SHP77 treated with DMSO at 0.1 percent for 48 hours (cell line): ENCODE measurements at places on chromosomes 6 and 20.

GRCh38 chr6:83055366-83055964 lies 10.2 kb downstream of the UBE3D start:
- DNase-seq = no peak

GRCh38 chr6:149271348-149272340 lies 45.9 kb upstream of the TAB2 start:
- DNase-seq = no peak

DNA sequence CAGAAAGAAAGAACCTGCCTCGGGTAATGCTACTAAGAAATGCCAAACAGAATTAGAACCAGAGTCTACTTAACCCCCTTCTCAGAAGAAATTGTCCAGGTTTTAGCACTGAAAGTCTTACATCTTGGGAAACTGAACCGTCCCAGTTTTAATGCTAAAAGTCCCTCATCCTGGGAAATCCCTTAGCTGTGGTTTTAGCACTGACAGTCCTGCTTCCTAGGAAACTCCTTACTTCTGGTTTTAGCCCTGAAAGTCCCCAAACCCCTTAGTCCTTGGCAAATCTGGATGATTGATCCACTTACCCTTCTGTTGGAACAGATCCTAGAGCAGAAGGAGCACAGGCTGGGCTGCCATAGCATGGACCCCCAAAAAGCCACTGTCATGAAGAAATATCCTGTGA lies 4.8 kb upstream of the TMEM14A start:
- DNase-seq = no peak

DNA sequence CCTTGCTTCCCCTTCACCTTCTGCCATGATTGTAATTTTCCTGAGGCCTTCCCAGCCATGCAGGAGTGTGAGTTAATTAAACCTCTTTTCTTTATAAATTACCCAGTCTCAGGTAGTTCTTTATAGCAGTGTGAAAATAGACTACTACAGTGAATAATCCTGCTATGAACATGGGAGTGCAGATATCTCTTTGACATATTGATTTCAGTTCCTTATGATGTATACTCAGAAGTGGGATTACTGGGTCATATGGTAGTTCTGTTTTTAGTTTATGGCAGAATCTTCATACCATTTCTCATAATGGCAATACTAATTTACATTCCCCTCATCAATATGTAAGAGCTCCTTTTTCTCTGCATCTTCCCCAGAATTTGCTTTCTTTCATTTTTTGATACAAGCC lies 26.0 kb downstream of the PACRG start:
- no peak for DNase-seq
